ENCODE measurements at places on chromosomes 12 and 14.

GRCh38 chr12:126811391-126811790, 1455.6 kb upstream of the TMEM132C start:
- DNase-seq: no peak

- DNase-seq: no peak
Measured at GRCh38 chr12:68434391-68435298, 102.5 kb upstream of the MDM1 start.

GRCh38 chr12:84113666-84114065, 798.9 kb downstream of the SLC6A15 start:
- no peak for DNase-seq

DNA sequence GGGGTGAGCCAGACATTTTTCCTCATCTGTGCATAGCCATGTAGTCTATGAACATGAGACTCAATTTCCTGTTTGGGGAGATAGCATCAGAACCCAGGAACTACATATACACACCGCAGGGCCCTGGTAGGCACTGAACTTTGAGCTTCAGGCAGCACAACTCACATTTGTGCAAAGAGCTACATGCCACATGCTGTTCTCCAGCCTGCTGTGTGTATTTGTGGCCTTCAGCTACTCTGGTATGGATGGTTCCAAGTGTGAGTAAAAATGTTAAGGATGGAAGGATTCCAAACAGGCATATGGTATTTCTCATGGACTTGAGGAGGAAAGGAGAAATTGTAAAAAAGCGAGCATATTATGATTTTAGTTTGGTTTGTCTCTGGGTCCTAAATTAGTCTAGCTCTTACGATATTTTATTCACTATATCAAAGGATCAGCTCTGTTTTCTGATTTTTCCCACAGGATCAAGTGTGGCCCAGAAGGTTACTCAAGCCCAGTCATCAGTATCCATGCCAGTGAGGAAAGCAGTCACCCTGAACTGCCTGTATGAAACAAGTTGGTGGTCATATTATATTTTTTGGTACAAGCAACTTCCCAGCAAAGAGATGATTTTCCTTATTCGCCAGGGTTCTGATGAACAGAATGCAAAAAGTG, 422.4 kb upstream of the OR4E1 start:
- DNase-seq: no peak

DNA sequence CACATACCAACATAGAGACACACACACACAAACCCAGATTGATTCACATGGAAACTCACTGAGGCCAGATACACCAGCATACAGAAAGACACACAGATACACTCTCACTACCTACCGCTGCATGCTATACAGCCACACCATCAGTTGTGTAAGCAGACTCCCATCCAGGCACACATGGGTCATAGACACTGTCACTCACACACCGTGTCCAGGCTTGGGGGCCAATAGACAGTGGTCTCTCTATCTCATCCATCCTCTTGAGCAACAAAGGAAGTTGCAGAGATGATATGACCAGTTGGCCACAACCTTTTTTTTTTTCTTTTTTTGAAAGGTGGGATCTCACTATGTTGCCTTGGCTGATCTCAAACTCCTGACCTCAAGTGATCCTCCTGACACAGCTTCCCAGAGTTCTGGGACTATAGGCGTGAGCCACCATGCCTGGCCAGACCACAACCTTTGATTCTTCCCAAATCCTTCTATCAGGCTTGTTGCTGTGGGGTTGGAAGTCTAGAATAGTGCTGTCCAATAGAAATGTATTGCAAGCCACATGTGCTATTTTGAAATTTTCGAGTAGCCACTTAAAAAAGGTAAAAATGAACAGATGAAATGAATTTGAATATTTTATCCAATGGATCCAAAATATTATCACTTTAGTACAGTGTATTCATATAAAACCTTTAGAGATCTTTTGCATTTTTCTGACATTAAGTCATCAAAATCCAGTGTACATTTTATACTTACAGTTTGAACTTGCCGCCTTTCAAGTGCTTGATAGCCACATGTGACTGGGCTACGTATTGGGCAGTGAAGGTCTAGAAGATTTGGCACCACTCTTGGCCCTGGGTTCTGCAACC, 7.4 kb downstream of the LRP1-AS start:
- no peak for DNase-seq

DNA sequence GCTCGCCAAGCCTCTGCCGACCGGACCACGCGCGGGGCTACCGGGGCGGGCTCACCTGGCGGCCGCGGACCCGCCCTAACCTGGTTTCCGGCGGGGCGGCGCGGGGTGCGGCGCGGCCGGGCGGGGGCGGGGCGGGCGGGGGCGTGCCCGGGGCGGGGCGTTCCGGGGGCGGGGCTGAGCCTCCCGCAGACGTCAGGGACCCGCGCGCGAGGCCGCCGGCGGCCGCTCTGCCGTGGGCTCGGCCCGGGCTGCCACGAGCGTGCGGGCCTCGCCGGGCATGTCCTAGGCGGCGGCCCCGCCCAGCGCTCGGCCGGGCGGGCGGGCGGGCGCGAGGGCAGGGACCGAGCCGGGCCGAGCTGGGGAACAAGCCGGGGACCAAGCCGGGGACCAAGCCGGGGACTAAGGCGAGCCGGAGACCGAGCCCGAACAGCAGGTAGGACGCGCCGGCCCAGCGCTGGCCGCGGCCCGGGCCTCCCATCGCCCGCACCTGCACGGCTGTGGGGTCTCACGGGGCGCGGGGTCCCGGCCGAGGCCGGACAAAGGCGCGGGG, at the start of gene CEP170B:
TSS of gene CEP170B (plus strand) at position 188 of the 550 bp plus-strand sequence. CDS start 3,183 bp downstream, outside the sequence.
- DNase-seq: no peak

- no peak for DNase-seq
Measured at GRCh38 chr12:116916714-116917114, 6.0 kb downstream of the FBXW8 start.
